BJ (cell line): ENCODE measurements at places on chromosomes 6 and 20.
A peak's percentile ranks its signal among the peaks of the same experiment; 100 is the strongest.

DNA sequence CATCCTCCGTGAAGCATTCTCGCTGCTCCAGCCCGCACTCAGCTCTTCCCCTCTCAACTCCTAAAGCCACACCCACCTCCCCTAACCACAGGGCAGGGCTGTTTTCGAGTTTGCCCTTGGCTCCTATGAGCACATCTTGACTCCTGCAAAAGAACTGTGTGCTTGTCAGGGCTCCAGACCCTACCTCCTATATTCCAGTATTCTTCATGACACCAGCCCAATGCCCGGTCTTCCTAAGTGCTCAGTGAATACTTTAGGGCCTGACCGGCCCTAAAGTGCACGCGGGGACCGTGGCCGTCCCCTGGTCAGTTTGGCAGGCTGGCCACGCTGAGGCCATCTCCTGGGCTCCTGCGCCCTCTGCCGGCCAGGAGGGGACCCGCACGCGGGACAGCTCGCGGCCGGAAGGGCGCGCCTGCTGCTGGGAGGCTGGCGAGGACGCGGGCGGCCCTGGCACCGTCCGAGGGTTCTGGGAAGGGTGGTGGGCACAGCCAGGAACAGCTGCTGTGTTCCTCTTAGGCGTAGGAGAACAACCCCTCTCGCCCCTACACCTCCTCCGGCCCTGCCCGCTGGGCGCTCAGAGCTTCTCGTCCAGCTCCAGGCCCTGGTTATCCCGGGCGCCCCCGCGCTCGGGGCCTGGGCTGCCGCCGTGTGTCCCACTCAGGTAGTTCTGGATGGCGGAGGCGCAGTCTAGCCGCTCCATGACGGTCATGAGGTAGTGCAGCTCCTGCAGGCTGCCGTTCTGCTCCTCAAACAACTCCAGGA lies 11.0 kb downstream of the UNC5CL start:
- no peak for DNase-seq

GRCh38 chr6:134739299-134740026 lies 210.4 kb downstream of the ALDH8A1 start:
- DNase-seq, result no peak

- no peak for DNase-seq
Observed at GRCh38 chr20:4502756-4503155, 219.0 kb upstream of the PRND start.

DNA sequence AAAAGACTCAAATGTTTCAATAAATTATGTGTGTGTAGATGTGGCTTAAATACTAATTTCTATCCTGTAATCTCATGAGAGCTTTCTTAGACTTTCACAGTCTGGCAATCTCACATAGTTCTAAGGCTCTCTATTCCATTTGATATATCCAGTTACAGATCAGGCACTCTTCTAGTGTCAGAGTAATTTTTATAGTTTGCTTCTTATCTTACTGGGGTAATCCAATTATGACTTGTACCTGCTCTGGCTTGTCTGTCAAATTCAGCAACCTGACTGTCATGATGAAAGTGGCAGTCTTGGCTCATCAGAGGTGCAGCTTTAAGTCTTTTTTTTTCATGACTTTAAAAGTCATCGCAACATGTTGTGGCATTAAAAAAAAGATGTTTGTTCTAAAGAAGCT lies 513.2 kb upstream of the MAN1A1 start:
- no peak for DNase-seq

DNA sequence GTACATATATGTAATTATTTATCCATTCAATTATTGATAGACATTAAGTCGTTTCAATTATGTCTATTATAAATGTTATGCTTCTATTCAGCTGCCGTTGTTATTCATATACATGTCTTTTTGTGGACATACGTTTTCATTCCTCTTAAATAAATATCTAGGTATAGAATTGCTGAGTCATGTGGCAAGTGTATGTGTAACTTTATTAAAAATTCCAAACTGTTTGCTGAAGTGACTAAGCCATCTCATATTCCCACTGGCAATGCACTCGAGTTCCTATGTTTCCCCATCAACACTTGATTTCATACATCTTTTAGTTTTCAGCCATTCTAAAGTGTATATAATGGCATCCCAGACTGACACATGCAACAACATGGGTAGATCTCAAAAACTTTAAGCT lies 739.7 kb upstream of the POU3F2 start:
- DNase-seq, result no peak

DNA sequence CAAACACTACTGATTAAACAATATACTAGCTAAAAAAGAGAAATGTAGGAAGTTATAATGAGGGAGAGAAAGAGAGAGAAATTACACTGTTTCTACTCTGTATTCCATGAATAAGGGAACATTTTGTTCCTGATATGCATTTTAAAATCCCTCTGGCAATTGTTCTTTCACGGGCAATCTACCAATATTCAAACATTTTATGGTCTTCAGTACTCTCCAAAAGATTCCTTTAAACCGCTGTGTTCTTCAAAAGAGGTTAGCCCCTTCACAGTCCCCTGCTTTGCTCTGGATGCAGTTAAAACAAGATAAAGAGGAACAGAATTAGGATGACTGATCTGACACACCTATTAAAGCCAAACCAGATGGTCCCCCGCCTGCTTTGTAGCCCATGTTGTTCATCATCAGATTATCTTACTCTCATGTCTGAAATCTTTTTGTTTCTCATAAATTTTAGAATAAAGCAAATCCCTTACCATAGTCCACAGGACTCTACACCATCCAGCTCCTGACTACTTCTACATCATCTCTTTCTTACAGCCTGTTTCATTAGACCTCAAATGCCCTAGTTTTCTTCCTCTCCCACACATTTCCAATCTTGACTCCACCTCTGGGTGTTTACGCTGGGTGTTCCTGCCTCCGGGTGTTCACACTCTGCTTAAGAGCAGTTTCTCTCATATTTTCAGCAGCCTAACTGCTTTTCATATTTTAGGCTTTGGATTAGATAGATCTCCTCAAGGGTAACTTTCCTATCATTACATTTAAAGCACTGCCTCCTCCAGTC lies 399.7 kb downstream of the COL12A1 start:
- no peak for DNase-seq

- DNase-seq, result no peak
Observed at GRCh38 chr20:10963717-10964266, 290.0 kb upstream of the JAG1 start.

DNA sequence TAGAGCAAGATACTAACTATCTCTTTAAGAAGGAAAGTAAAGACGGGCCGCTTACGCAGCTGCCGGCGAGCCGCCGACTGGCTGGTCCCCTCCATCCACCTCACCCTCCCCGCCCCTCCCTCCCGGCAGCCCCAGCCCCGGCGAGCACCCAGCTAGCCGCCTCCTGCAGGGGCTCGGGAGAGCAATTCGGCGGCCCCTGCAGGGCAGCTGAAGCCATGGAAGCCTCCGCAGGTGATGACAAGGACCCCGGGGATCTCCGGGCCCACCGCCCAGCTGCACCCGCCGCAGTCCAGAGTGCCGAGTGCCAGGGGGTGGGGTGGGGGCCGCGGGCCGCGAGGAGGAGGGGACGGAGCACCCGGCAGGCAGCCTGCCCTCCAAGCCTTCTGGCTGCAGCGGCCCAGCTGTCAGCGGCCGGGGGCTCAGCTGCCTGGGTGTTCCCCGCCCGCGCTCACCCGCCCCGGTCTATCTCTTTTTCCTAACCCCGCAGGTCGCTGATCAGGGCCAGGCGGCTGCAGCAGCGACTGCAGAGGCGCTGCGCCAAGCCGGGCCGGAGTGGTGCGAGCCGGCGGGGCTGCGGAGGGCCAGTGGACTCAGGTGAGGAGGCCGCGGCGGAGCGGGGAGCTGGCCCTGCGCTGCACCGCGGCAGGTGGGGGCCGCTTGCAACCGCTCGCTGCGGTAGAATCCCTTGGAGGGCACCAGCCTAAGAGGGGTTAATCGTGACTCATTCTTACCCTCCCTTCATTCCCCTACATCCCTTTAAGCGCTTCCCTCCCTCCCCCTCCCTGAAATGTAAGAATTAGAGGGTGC lies at the start of gene SNPH:
Gene SNPH (plus strand): TSS at position 128 of the 807 bp plus-strand sequence. CDS start 29,946 bp downstream, outside the sequence.
- peak; percentile 16 for DNase-seq

DNA sequence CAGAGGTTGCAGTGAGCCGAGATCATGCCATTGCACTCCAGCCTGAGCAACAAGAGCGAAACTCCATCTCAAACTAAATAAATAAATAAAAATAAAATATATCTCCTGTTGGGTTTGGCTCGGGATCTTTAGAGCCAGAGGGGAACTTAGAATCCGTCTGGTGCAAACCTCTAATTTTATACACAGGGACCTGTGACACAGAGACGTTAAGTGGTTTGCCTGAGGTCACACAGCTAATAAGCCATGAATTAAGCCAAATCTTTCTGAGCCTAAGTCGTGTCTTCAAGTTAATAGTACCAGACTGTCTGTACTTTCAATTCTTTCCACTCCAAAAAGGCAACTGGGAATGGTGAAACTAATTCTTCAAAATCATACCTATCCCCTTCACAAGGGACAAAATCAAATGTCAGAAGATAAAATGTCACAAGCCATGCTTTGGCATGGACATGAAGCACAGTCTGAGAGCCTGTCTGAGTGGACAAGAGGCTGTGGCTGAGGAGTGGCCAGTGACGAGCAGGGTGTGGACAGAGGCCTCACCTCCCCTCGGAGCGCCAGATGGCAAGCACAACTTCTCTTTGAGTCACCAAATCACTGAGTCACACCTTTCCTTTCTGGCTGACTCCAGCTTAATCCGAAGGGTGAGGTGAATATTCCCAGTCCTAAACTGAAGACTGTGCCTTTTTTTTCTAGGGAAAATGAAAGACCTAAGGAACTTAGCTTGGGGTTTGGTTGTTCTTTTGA lies 177.4 kb downstream of the TFAP2A start:
- peak; percentile 44 for DNase-seq

- DNase-seq, result no peak
Observed at GRCh38 chr20:62908971-62909791, 17.1 kb downstream of the DIDO1 start.

GRCh38 chr6:80434691-80435350 lies 328.4 kb downstream of the BCKDHB start:
- DNase-seq, result no peak

DNA sequence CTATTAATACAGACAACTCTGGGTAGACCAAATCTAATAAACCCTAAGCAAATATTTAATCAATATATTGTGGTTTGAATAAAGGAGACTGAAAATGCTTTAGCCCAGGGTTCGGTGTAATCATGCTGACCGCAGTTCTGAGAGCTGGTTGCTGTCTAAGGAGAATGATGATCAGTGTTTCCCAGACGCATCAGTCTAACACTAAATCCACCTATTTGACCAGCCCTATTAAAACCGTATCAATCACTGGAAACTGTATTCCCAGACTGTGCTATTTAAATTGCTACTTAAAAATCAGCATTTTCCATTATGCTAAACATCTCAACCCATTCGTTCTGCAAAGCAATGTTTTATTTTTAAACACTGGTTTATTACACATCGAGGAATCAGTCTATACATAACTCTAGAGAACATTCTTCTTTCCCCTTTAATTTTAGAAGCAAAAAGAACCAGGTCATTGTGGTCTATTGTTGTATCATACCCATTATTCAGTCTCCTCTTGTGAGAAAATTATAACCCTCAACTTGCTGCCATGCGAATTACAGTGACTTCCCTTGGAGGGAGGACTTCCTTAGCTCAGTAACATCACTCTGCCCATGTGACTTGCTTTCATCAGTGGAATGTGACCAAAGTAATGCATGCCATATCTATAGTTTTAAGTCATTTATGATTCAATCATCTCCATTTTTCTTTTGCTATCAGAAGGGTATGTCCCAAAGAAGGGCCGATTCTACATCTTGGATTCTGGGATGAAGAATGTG lies 515.2 kb upstream of the JAG1 start:
- DNase-seq, result no peak

- no peak for DNase-seq
Observed at GRCh38 chr20:44962483-44962882, 2.3 kb upstream of the TOMM34 start.

- DNase-seq, result no peak
Observed at GRCh38 chr6:31541059-31541657, 645 bp downstream of the DDX39B start.

- no peak for DNase-seq
Observed at GRCh38 chr20:56628873-56629463, at the start of gene TFAP2C. TFAP2C (plus strand) TSS chr20:56629306; CDS start chr20:56629545, 239 bp downstream.

GRCh38 chr20:63270606-63271325 lies 1.8 kb upstream of the ARFGAP1 start:
- DNase-seq, result no peak

- DNase-seq, result no peak
Observed at GRCh38 chr20:61886721-61887595, 178.7 kb downstream of the TAF4 start.

GRCh38 chr20:46087161-46087560 lies 2.6 kb downstream of the NCOA5 start:
- DNase-seq, result no peak

GRCh38 chr6:104855507-104855906 lies 4.2 kb downstream of the HACE1 start:
- DNase-seq, result peak; percentile 20

DNA sequence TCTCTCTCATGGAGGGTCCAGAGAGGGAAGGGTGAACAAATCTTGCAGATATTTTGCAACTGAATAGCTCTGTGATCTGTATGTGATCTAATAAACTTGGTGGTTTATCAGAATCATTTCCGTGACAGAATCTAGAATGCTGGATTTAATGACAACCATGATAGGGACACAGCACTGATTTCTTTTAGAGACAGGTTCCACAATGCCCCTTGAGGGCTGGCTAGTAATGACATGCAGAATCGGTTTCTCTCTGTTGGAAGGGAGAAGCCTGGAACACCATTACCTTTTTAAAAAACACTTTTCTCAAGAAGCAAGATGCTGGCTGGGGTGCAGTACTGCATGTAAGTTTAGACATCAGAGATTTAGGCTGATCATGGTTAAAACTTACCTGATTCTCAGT lies 313.4 kb downstream of the CDH26 start:
- no peak for DNase-seq

DNA sequence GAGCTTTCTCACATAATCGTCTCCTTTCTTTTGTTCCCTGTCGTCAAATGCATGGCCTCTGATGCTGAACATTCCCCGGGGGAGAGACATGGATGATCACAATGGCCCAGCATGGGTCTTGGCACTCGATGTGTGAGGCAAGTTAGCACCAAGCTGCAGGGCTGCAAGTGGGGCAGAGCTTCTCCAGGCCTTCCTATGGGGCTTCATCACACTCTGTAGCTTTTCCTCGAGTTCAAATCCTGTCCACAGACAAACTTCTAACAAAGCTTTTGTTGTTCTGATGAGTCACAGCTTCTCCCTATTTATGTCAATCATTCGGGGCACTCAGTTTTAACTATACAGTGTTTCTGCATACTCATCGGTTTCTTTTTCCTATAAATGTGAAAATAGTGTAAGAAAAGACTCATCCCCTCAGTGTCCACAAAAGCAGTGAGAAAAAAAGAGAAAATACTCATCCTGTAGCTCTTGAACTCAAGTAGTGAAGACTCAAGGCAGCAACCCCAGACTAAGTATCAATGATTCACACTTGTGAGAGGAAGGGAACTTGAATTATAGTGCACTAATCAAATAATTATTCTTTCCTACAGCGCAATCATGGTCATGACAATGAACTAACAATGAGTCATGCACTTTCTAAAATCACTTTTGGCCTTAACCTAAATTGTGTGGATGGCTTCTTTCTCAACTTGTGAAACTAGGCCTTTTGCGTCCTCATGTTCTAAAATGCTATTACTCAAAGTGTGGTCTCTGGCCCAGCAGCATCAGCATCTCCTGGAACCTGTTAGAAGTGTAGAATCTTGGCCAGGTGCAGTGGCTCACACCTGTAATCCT lies 68.4 kb upstream of the NOX3 start:
- DNase-seq, result peak; percentile 28
